ENCODE measurements at places on chromosomes 3 and 15.

GRCh38 chr15:85044894-85045293 lies 63.2 kb downstream of the PDE8A start:
- DNase-seq: no peak

DNA sequence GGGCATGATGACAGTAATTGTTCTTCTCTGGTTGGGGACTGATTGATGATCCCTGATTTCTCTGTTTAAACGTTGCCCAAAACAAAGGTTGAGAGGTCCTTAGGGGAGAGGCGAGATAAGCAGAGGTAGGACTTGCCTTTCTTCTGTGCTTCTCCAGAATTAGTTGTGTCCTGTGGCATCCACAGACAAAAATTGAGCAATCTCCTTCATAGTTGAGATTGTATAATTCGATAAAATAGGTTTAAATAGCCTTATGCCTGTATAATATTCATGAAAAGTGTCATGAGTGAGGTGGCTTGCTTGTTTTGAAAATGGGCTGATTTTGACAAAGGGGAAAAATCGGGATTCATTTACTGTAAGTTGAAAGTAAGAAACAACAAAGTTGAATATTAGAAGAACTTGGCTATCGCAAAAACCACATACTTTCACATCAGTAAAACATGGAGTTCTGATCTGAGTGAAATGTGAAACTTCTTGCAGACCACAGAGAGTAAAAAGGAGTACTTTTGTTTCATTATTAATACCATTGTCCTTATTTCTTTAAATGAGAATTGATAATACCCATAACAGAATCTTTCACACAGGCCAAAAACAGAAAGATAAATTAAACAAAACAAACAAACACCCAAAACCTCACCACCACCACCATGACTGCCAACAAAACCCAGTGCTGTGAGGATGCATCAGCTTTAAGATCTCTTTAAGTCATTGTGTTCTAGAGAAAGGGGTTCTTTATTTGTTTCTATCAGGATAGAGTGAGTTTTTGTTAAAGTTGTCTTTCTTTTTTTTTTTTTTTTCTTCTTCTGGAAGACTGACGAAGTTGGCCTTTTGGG lies 155.7 kb downstream of the LPP start:
- DNase-seq: no peak

- DNase-seq: no peak
Observed at GRCh38 chr3:111690242-111690641, 95.1 kb upstream of the ZBED2 start.

DNA sequence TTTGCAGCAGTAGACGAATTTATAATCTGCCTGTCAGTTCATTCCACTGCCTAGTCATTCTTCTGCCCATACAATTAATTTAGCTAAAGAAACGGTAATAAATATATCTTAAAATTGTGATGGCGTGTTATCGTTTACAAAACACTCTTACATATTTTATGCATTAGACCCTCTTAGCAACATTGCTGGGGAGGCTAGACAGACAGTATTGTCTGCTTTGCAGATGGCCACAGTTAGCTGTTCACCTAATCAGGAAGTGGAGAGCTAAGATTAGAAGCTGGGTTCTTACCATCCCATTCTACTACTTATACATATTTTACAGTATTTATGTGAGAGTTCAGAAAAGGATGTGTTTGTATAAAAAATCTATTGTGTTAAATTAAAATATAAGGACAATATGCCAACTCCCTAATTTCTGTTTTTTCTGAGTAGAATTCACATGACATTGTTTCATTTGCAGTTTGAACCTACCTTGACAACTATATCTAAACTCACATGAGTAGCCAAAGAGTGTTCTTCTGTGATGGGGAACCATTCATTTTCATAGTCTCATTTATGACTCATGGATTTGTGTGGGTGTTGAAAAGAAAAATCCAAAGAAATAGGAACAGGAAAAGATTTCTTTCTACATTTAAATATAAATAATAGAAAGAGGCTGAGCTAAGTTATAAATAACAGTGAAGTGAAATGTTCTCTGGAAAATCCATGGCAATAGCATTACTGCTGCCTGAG lies 41.7 kb upstream of the C3orf80 start:
- no peak for DNase-seq

DNA sequence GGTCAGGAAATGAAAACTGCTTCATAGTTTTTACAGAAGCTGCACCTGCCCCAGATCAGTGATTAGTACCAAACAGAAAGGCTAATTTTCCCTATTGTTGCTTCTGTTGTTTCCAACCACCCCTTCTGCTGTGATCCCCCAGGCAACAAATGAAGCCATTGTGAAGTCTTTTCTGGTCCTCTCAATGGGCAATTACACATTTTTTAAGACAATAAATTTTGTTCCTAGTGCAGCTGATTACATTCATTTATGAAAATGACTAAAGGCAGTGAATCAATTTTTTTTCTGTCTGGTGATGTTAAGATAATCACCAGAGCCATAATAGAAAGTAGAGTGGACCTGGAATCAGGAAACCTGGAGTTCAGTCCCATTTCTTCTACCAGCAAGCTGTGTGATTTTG lies 32.7 kb downstream of the GLDN start:
- no peak for DNase-seq

DNA sequence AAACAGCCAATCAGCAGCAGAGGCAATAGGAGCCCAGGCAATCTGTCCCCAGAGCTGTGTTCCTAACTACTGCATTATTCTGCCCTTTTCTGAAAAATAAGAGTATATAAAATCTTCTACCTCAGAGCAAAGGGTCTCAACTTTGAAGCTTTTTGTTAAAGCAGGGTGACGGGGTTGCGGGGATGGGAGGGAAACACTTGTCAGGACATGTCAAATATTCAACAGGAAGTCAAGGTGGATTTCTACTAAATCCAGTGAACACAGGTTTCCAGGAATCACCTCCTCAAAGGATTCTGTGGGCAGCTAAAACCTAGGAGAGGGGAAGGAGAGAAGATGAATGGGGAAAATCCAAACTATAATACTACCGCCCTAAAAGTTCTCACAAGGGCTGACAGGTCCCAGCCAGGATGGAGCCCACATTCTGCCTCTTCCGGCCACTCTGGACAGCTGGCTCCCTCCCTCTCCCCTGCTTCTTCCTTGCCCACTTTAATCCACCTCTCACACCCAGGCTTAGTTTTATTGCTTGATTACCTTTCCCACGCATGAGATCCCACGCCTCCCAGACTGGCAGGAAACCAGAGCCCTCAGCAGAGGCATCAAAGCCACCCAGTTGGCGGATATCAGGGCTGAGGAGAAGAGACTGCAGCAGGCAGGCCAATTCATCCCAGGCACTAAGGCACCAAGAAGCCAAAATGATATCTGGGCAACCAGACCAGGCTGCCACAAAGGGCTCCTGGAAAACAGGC lies 77.2 kb downstream of the OSBPL10 start:
- DNase-seq: no peak

- DNase-seq: no peak
Observed at GRCh38 chr3:105984837-105985236, 116.0 kb upstream of the CBLB start.

DNA sequence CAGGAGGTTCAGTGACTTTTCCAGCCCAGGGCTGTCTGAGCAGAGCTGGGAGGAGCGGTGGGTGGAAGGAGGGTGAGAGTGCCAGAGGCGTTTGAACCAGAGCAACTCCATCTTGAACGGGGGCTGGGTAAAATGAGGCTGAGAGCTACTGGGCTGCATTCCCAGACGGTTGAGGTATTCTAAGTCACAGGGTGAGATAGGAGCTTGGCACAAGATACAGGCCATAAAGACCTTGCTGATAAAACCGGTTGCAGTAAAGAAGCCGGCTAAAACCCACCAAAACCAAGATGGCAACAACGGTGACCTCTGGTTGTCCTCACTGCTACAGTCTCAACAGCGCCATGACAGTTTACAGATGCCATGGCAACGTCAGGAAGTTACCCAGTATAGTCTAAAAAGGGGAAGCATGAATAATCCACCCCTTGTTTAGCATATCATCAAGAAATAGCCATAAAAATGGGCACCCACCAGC lies 60.2 kb downstream of the ABTB1 start:
- no peak for DNase-seq

- no peak for DNase-seq
Observed at GRCh38 chr15:74384881-74385643, 17.6 kb upstream of the CYP11A1 start.

DNA sequence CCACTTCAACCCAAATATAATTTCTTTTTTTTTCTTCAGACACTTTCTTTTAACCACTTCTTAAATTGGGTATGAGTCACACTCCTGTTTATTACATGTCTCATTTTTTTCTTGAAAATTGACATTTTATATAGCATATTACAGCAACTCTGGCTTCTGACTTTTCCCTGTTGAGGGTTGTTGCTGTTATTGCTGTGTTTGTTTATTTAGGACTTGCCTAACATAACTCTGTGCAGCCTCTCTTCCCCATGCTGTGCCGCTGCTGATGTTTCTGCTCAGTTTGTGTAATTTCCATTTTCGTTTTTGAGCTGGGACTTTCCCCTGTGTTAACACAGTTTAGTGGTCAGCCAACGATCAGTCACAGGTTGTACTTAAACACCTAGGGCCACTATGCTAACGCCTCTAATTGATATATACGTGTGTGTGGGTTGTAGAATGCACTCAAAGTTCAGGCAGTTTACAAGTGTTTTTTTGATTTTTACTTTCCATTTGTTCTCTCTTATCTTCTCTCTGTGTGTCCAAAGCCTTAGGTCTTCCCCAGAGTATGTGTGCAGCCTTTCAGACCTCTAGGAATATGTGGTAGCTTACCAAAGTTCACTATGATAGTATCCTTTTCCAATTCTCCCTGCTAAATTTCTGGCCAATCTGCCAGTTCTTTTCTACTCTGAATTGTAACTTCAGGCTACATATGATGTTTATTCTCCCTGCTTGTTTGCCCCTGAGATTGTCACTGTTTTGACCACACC lies 337.2 kb downstream of the ZBTB20 start:
- no peak for DNase-seq

GRCh38 chr3:30438126-30438525 lies 168.3 kb upstream of the TGFBR2 start:
- DNase-seq: no peak

- no peak for DNase-seq
Observed at GRCh38 chr15:41018534-41018933, 65.3 kb downstream of the CHAC1 start.

DNA sequence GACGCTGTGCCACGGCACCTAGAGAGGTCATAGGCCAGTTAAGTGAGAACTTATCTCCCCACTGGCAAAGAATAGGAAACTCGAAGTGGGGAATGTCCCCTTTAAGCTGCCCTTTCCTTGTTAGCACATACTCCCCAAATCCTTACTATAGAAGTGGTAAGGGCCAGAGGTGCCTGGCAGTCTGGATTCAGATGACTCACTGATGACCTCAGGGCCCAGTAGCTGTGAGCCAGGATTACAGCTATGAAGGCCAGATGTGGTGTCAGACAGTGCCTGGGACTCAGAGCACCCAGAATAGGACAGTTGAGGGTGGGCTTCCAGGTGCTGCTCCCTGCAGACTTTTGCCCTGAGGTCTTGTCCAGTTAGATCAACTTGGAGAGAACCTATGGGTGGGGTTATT lies 37.7 kb downstream of the PDIA5 start:
- DNase-seq: peak; percentile 25

DNA sequence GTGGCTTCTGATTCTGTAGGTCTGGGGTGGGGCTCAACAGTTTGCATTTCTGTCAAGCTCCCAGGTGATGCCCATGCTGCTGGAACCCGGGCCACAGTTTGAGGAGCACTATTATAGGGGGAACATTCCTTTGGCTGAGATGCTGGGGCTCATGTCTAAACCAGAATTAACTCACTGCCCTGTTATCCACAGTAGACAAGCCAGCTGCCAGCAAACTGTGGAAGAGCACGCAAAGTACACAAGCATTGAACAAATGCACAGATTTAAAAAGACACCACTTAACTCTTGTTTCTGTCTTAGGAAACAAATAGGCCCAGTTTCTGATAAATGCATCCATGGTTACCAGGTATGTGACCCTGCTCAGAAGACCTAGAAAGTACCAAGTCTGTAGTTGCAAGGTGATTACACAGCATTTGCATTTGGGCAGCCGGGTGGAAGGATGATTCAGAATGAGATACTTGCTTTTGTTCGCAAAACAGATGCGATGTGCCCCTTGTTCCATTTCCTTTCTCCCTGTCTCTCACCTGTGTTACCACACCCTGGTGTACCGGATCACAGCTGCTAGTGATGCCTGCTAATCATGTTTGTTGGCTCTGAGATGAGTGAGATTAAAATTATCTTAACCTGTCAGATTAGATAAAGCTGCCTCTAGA lies 12.4 kb downstream of the GYG1 start:
- DNase-seq: no peak

DNA sequence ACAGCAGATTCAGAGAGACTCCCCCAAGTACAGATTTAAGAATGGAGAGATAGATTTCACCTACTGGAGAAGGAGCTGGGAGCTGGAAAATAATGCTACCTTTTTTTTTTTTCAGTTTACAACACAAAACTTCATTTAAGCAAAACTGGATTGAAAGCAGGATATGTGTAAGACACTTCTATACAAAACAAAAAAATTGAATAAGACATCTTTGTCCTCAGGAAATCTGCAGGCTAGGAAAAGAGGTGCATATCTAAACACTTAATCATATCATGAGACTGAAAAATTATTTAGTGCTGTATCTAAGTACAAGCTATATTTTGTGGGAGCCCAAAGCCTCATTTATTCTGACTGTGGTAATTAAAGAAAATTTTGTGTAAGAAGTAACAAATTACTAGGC lies 516.1 kb downstream of the ZIC1 start:
- no peak for DNase-seq

DNA sequence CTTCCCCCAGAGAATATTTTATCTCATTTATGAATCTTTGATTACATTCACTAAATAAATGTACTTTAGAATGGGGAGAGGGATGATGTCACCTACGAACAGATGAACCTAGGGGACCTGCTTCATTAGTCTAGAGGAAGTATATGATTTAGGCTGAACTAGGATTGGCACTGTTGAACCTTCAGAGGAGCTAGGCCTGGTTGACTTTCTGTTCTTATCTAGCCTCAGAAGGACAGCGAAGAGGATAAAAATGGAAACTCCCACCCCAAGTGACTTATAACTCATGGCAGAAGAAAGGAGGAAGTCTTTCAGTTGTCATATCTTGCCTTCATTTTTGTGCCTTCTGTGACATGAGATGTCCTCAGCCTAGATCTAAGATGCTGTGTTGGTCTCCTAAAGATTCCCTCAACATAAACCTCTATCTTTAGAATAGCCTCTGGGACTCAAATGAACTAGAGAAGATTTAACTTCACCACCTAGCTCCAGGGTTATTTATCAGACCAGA lies 42.6 kb downstream of the POLG start:
- DNase-seq: no peak

- no peak for DNase-seq
Observed at GRCh38 chr3:12286927-12287726, 1.7 kb upstream of the PPARG start.

GRCh38 chr15:50778086-50778485 lies 12.6 kb upstream of the SPPL2A start:
- no peak for DNase-seq

GRCh38 chr3:141876891-141877621 lies 613 bp downstream of the ATP1B3 start:
- no peak for DNase-seq

Data from BJ (cell line).